Suprapubic skin (tissue), 4 donors: ENCODE measurements at places on chromosomes 13 and 19. TPM values are rescaled to one million over a fixed set of nuclear protein-coding genes. Genes with fewer than 3 reads are reported as not detected.

GRCh38 chr19:35722897-35723296 is 5.1 kb downstream of the KMT2B start:
- no peak for DNase-seq

CDC42EP5 gene
- total RNA-seq: 6.4 TPM

OLFM4 gene
- not detected for total RNA-seq

GRCh38 chr13:50015258-50015657 is at the start of gene KCNRG:
Gene KCNRG, plus strand, starts transcription at chr13:50015444. Its CDS starts 50 bp downstream, at chr13:50015494.
- no peak for DNase-seq

- DNase-seq: no peak
Observed at GRCh38 chr19:42153672-42154433, 21.6 kb upstream of the POU2F2 start.

WDR18 gene
- total RNA-seq: 25.0 TPM

JSRP1 gene
- total RNA-seq: not detected

DNA sequence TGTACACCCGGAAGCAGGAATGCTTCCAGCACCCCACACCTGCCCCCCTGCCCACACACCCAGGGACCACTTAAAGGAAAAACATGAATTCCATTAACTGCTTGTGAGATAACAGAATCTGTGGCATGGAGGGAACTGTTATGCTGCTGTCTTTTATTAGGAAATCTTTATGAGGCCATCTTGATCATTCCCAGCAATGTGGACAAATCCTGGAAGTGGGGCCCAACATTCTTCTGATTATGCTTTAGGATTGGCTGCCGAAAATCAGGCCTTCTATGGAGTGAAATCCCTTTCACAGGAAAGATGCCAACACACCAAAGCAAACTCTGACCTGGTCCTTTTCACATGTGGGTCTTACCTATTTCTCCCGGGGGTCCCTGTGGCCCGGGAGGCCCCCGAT is 114.5 kb downstream of the COL4A1 start:
- DNase-seq: no peak

GRCh38 chr19:11324748-11325389 is 14.6 kb downstream of the RAB3D start:
- DNase-seq: no peak

- DNase-seq: no peak
Observed at GRCh38 chr19:45451131-45451849, 16.5 kb upstream of the FOSB start.

DNA sequence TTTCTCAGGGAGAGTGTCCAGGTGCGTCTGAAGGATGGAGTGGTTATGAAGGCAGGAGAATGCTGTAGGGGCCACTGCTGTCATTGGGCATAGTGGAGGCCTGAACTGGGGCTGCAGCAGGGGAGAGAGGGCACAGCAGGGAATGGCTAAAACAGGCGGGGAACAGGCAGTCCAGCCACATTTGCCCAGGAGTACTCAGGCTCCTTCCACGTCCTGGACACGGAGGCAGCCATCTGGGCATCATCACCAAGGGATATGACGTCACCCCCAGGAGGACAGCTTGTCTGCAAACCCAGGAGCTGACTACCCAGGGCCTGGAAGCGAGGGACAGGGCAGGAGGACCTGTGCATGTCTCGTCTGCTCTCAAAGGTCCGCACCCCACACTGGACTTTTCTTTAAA is 22.2 kb downstream of the VSTM2B start:
- peak; percentile 34 for DNase-seq

DNA sequence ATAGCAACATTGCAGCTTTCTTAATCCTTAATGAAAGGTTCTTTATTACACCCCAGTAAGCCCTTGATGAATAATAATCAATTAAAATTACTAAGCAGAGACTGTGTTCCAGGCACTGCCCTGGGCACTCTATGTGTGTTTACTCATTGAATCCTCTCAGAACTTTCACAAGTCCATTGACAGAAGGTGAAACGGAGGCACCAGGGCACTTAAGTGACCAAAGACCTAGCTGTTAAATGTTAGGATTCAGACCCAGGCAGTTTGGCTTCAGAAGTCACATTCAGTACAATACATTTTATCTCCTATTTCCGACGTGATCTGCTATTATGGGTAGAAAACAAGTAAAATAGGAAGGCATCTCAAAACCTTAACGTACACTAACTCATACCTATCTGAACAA is 2.7 kb downstream of the GPR183 start:
- DNase-seq: no peak

FFAR3 gene
- total RNA-seq: not detected

- DNase-seq: peak; percentile 90
Observed at GRCh38 chr19:1592024-1592754, 476 bp downstream of the MBD3 start.

- DNase-seq: peak; percentile 66
Observed at GRCh38 chr13:46179491-46179908, 2.5 kb downstream of the LCP1 start.

CEACAM16 gene
- total RNA-seq: not detected

DNA sequence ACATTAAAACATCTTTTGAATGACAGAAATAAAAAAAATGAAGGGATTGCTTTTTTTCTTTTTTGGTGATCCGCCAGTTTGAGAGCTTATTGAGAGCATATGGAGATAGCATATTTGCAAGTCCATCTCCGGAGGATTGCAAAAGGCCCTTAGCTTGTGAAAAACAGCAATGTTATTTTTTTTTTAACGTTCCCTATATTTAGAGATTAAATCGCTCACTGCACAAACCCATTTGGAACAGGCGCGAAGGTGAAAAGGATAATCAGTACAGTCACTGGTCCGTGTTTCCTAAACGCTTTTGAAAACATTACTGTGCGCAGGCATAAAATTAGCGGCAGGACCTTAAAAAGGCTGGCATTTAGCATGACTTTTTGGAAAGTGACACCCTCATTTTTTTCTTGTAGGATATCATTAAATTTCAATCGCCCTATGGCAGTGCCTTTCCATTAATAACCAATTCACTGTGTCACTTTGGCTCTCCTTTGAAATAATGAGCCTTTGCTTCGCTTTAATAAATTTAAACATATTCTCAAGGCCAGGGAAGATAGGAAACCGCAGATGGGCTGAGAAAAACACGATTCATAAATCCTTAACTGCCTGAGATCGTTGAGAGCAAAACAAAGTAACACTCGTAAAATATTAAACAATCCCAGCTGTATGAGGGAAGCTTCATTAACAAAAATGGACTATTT is 342.2 kb downstream of the DACH1 start:
- no peak for DNase-seq

- no peak for DNase-seq
Observed at GRCh38 chr13:49782784-49783183, 9.7 kb downstream of the KPNA3 start.

ZNF816 gene
- 14.5 TPM for total RNA-seq

HS6ST3 gene
- 0.08 TPM for total RNA-seq

ZNF724 gene
- 3.9 TPM for total RNA-seq

DNA sequence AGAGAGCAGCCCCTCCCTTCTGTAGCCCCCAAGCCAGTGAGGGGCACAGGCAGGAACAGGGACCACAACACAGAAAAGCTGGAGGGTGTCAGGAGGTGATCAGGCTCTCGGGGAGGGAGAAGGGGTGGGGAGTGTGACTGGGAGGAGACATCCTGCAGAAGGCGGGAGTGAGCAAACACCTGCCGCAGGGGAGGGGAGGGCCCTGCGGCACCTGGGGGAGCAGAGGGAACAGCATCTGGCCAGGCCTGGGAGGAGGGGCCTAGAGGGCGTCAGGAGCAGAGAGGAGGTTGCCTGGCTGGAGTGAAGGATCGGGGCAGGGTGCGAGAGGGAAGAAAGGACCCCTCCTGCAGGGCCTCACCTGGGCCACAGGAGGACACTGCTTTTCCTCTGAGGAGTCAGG is 4.2 kb downstream of the KLK3 start:
- DNase-seq: no peak

DNA sequence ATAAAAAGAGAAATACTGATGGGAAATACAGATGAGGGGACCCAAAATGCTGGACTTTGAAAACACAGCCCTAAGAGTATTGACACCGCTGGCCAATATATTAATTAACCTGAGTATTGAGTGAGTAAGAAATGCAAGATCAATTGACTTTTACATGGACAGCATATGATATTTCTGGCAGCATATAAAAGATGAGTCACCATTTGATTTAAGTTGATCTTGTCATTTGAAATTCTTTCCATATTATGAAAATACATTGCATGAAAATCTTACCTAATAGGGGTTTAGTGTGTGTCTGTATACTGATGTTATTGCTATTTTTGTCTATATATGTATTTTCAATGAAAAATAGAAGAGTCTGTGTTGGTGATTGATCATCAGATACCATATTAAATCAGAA is 619.6 kb downstream of the KCTD12 start:
- no peak for DNase-seq

GRCh38 chr13:75308222-75308621 is 173.7 kb downstream of the TBC1D4 start:
- DNase-seq: no peak

DNA sequence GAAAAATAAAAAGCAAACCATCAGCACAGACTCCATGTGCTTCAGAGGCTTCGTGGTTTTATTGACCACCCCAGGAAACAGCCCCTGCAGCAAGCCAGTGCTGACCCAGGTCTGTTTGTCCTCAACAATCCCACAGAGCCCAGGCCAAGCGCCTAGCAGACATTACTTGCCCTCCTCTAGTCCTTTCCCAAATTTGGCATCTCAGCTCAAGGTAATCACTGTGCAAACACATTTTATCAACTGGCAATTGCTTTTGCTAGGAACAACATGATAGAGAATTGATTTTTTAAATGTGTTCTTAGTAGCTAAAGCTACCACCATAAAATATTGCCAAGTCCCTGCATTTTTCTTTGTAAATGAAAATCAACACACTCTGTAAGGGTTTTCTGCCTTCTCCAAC is 121.8 kb downstream of the STOML3 start:
- no peak for DNase-seq

DNA sequence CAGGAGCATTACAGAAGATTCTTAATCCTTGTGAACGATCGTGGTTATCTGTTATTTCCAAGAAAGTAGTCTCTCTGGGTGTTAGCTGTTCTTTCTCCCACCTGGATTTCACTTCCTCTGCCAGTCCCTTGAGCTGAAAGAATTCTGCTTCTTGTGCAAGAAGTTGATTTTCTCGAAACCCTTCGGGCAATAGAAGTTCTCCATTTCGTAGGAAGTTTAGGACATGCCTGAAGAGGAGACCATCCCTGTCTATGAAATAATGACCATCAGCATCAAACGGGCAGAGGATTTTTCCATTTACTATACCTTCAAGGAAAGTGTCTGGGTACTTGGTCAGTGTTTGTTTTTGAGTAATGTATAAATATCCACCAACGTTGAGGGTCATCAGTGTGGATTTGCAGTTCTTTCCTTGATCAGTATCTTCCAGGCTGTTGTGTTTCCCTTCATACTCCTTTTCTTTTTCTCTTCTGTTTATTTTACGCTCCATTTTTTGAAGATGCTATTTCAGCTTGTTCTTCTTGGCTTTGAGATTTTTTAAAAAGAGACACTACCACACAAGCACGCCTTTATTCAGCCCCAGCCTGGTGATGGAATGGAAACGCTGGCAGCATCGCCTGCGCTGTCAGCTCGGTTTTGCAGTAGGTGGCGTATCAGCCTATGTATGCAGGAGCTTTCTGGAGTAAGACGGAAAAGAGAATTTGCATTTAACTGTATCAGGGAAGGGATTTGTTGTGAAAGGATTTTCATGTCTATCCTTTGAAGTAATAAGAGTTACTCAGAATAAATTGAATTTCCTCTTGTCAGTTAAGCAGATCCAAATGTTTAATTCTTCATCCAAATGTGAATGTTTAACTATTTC is 6.5 kb downstream of the KCTD4 start:
- DNase-seq: no peak

- DNase-seq: no peak
Observed at GRCh38 chr19:21677696-21678418, 89.5 kb downstream of the ZNF100 start.

FUT1 gene
- 1.2 TPM for total RNA-seq

DZIP1 gene
- 1.5 TPM for total RNA-seq

DNA sequence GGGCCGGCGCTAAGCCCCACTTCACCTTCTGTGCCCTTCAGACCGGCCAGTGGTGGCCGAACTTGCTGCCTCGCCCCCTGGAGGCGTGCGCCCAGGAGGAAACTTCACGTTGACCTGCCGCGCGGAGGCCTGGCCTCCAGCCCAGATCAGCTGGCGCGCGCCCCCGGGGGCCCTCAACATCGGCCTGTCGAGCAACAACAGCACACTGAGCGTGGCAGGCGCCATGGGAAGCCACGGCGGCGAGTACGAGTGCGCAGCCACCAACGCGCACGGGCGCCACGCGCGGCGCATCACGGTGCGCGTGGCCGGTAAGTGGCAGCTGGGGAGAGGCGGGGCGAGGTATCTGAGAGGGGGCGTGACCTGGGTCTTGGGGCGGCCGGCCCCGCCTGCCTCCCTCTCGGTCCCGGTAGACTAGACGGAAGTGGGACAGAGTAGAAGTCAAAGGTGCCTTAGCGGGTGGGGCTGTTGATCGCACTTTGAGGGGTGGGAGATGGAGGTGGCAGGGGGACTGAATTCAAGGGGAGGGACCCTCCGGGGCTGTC is 5.6 kb downstream of the ICAM5 start:
- DNase-seq: no peak
